Stimulated activated CD8-positive, alpha-beta memory T cell treated with anti-CD3 and anti-CD28 coated beads, Interleukin-4, amount 100 ng/mL, for 24 hours (primary cell): ENCODE measurements at places on chromosomes 16 and 17.

DNA sequence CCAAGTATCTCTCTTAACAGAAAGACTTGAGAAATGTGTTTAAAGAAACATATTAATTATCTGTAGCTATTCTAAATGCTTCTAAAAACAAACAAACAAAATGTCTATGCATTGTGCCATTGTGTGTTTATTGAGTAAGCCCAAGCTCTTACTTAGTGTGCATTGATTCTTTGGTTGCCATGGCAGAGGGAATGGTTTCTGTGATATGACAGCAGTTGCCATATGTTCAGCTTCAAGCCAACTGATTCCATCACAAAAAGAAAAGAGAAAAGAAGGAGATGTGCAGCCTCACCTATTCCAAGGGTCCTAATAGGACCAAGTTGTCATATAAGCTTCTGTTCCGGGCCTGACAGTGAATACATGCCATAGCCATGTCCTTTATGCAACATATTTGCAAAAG is 457.5 kb downstream of the TOX3 start:
- DNase-seq: no peak

DNA sequence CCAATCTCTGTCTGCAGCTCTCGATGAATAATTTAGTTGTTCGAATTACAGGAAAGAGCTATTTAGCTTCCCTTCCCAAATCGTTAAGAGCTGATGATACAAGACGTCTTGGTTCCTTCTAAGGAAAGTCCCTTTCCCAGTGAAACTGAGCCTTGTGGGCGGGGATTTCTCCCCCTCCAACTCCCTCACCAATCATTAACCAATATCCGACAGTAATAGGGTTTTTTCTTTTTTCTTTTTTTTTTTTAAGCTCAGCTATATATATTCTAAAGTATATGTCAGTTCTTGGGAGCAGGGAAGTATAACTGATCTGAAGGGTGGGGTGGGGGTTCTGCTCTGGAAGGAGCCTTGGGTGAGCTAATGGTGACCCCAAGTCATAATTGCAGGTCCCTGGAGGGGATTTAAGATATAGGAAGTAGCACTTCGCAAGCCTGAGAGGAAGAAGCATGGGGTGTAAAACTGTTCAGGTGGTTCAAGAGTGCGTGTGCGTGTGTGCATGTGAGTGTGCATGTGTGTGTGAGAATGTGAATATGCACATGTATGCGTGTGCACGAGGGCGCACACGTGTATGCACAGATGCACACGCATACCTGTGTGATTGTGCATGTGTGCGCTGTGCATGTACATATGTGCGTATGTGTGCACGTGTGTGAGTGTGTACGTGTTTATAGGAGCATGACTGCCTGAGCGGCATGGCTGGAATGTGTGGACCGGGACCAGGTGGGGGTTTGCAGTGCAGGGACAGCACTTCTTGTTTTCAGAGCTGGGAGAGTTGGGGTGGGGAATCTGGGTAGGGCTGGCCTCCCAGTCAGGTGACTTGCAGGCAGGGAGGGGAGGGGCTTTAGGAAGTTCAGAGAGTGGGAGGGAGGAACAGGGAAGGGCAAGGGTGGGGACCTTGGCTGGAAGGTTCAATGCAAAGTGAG is 42.7 kb downstream of the SOCS3 start:
- no peak for DNase-seq

GRCh38 chr17:36094746-36095145 is 4.8 kb upstream of the CCL3 start:
- no peak for DNase-seq

DNA sequence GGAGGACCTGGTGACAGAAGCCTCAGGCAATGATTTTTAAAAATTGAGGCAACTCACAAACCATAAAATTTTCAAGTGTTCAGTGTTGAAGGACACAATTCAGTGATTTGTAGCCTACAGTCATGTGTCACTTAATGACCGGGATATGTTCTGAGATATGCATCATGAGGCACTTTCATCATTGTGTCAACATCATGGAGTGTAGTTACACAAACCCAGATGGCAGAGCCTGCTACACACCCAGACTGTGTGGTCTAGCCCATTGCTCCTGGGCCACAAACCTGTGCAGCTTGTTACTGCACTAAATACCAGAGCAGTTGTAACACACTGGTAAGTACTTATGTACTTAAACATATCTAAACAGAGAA is 1.6 kb downstream of the PRSS41 start:
- no peak for DNase-seq

DNA sequence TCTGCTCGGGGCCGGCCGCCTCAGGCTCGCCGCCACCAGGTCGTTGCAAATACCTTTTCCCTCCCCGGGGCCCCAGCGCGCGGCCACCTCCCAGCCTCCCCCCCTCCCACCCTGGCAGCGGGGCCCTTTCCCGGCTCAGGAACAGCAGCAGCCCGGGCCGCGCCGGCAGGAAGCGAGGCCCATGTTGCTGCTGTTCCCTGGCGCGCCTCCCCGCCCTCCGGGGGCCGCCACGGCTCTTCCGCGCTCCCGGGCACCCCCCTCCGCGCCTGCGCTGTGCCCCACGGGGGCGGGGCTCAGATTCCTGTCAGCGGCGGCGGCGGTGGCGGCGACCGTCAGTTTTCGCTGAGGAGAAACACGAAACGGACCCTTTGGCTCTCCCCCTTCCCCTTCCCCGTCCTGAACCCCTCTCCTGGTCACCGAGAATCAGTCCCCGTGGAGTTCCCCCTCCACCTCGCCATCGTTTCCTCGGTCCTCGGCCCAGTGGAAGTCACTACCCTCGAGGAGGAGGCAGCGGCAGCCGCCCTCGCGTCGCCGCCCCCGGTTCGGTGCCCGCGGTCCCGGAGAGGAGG is at the start of gene NFAT5:
NFAT5 (plus strand) TSS at position 296 of the 569 bp plus-strand sequence. CDS start 336 bp downstream, outside the sequence.
- peak; percentile 82 for DNase-seq

DNA sequence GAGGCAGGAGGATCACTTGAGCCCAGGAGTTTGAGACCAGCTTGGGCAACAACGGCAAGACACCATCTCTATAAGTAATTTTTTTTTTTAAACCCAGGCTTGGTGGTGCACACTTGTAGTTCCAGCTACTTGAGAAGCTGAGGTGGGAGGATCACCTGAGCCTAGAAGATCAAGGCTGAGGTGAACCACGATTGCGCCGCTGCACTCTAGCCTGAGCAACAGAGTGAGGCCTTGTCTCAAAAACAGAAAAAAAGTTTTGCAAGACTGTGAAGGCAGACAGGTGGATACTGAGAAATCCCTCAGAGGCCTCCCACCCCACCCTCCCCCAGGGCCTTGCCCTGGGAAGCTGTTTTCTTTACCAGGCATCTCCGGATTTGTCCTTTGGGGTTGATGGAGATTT is 125.4 kb downstream of the MGAT5B start:
- DNase-seq: no peak

- no peak for DNase-seq
Observed at GRCh38 chr16:66970775-66971720, 10.0 kb downstream of the CES3 start.

GRCh38 chr17:43010667-43011308 is 4.2 kb downstream of the IFI35 start:
- no peak for DNase-seq

- DNase-seq: no peak
Observed at GRCh38 chr16:57444711-57445110, 2.5 kb downstream of the CIAPIN1 start.

- DNase-seq: no peak
Observed at GRCh38 chr16:86768999-86769398, 190.7 kb downstream of the FOXL1 start.

GRCh38 chr17:75877752-75878173 is 618 bp downstream of the TRIM47 start:
- DNase-seq: no peak

DNA sequence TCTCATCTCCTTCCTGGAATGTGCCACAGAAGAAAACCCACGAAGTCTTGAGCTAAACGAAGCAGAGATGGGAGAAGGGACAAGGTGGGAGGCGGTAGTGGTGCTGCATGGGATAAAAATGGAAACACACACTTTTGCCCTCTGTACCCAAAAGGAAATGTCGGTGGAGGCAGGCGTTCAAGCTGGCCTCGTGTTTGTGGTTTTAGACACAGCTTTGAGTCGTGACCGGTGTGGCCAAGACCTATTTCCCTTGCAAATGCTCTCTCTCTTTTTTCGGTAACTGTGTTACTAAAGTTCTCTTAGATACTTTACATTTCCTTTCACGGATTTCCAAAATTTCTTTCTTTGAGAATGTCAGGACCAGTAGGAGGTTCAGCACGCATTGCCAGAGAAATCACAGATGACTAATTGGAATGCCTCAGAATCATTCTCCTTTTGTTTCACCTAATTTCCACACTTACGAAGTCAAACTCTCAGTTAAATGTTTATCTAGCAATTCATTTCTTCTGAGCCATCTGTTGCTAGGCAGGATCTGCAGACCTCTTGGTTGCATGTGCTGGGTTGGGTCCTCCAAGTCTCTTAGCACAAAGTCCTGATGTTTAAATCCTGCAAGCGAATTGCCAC is 412.3 kb downstream of the MAF start:
- DNase-seq: no peak

DNA sequence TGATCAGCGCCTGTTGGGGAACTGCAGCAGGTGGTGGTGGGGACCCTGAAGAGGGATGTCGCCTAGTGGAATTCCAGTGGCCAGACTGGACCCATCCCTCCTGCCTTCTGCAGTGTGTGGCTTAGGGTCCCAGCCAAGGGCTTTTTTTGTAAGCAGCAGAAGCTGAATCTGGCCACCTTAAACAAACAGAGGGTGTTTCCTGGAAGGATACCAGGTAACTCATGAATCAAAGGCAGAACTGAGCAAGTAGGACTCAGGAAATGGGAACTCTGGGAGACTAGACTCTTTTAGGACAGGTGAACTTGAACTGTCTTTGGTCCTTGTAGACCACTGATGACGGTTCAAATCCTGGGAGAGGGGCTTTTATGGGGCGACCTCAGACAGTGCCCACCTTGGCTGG is 124.0 kb downstream of the ABCC6 start:
- DNase-seq: no peak

DNA sequence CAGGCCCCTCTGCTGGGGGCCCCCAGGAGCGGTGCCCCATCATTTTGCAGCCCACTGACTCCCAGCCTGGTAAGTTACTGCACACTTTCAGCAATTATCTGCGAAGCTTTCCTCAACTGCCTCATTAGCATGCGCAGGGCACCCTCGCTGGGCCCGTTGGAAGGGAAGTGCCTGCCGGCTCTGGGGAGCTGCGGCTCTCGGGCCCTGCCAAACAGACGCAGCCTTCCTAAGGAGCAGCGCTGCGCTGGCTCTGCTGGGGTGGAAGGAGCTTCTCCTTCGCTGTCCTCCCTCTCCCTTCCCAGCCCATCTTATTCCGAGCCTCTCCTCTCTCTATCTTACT is 71.0 kb downstream of the RBBP6 start:
- no peak for DNase-seq

GRCh38 chr17:63476459-63476853 is 405 bp upstream of the ACE start:
- DNase-seq: no peak

GRCh38 chr17:62704381-62704971 is 77.0 kb downstream of the MRC2 start:
- no peak for DNase-seq

DNA sequence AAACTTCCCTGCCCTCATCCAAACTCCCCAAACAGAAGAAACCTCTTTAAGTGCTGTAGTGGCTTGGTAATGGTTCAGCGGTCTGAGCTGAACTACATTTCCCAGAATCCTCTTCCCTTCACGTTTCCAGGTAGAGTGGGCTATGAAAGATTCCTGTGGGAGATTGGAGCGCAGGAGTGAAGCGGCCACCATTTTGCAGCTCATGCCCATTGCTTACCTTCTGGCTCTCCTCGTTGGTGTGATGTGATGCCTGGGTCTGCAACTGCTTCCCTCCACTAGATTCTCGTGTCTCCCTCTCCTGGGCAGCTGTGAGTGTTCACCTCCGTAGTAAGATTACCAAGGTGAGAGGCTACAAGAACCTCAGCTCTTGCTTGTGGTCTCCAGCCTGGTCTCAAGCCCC is 82.1 kb downstream of the GPR139 start:
- no peak for DNase-seq

DNA sequence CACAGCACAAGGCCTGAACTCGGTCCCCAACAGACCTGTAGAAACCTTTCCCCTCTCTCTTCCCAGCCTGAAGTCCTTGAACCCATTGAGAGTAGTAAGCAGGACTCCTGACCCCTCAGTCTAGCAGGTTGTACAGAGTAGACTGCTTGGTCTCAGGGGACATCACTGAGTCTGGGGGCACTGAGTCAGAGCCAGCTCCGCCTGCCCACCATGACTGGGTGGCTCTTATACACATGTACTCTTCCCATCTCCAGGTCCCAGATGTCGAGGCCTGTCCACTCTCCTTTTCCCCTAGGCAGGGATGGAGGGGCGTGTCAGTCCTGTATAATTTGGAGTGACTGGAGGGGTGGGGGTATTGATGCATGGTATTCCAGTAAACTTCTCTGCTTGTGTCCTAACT is 23.5 kb downstream of the LIG3 start:
- no peak for DNase-seq

- DNase-seq: no peak
Observed at GRCh38 chr17:34499576-34499975, 79.8 kb upstream of the TMEM132E start.

- no peak for DNase-seq
Observed at GRCh38 chr16:54808890-54809289, 121.8 kb upstream of the IRX5 start.

- no peak for DNase-seq
Observed at GRCh38 chr17:74297941-74298340, 23.9 kb downstream of the DNAI2 start.

DNA sequence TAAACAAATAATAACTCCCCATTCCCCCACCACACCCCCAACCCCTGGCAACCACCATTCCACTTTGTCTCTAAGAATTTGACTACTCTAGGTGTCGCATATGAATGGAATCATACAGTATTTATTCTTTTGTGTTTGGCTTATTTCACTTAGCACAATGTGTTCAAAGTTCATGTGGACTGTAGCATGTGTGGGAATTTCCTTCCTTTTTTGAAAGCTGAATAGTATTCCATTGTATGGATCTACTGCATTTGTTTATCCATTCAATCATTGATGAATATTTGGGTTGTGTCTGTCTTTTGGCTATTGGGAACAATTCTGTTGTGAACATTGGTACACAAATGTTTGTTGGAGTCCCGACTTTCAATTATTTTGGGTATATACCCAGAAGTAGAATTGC is 3.3 kb upstream of the ACSF2 start:
- no peak for DNase-seq

- no peak for DNase-seq
Observed at GRCh38 chr17:62790564-62790986, 17.5 kb downstream of the MARCHF10 start.
